H4 (cell line): ENCODE measurements at places on chromosomes 3 and 15.
A peak's percentile ranks its signal among the peaks of the same experiment; 100 is the strongest.

GRCh38 chr15:83960192-83960829, 275.3 kb upstream of the GOLGA6L4 start:
- DNase-seq: no peak

DNA sequence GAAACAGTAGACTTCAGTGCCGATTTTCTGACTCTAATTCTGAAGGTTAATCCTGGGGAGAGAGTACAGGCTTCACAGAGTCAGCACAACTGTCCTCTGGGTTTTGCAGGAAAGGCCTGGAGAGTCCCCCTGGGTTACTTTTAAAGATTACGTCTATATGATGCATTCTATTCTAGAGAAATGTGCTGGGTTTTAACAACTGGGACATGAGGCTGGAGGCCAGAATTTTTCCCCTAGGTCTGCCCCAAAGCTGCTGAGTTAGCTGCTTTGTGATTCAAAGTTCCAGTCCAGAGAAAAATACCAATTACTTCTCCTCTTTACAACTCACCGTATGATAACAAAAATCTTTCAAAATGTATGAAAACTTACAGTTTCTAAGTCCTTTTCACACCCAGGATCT, 240.7 kb upstream of the TPRG1 start:
- DNase-seq: no peak

- DNase-seq: no peak
These were observed 11.3 kb downstream of the GTF2E1 start for GRCh38 chr3:120753810-120754209.

- no peak for DNase-seq
These were observed 4.4 kb downstream of the SEMA6D start for GRCh38 chr15:47721676-47722075.

- DNase-seq: no peak
These were observed 27.7 kb downstream of the CLASP2 start for GRCh38 chr3:33690341-33690740.

DNA sequence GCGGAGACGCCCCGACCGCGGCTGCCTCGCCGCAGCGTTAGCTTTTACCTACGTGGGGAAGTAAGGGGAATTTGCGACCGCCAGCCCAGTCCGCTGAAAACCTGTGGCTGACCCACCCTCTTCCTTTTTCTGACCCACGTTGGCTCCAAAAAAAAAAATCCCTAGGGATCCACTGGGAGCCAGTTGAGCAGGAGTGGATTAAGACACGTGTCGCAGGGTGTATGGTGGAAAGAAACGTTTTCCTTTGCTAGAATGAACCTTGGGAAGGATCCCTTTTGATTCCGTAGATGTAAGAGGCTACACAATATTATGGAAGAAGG, 575 bp upstream of the PCYT1A start:
- no peak for DNase-seq

DNA sequence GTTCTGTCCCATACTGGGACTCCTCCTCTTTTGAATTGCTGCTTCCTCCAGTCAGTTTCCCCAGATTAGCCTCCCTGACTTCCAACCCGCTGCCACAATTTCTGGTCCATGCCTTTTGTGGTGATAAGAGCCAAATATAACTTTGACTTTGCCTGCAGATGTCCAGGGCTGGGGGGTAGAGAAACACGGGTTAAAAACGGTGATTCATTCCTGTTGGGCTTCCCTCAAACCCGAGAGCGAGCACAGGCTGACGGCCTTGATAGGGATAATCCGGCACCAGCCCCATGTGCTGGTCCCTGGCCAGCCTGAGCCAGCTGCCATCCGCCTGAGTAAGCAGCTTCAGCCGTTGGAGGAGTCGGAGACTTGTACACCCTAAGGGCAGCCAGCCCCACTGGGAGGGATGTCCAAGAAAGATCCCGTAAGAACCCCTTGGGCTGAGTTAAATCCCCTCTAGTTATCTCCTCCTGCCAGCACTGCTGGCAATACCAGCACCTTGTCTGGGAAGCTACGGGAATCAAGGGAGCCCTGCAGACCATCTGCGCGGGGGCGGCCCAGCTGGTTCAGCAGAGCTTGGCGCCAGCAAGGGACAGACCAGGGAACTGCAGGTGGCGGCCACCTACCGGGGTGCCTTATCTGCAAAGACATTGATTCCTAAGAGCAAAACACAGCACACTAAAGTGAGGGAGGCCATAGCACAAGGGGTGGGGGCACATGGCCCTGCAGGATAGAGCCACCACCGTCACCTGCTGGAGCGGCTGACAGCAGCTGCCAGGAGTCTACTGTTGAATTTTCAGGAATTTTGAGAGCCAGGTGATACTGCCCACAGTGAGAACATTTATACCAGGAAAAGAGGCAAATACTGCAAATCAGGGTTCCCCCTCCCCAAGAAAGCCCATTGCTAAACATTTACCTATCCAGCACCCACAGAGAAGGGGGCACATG, 18.1 kb downstream of the CSPG4 start:
- DNase-seq: peak; percentile 86

DNA sequence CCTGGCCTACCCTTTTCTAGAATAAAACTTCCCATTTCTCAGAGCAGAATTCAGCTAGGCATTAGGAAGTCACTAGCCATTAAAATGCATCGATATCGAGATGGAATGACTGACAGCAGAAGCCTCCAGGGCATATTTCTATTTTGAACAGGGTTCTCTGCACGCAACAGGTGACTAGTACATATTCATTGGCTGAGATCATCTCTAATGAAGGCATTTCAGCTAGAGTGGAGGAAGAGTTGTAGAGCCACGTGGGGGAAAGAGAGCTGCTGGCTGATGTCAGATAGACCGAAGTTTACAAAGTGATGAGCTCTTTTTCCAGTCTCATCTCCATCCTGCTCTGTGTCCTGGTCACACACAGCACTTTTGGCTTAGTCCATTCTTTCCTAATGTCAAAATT, 7.5 kb downstream of the TMEM40 start:
- DNase-seq: no peak

- no peak for DNase-seq
These were observed 296.4 kb downstream of the RBMS3 start for GRCh38 chr3:29577250-29577649.

DNA sequence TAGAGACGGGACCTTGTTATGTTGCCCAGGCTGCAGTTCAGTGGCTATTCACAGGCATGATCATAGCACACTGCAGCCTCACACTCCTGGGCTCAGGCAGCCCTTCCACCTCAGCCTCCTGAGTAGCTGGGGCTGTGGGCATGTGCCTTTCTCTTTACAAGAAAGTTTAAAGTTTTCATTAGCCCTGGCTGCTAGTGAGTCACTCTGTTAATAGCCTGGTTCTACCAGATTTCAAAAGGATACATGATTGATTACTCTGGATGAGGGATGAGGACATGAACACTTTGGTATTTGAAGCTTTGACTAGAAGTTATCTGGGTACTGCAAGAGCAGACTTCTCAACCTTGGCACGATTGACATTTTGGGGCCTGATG, 95.1 kb downstream of the DHX36 start:
- no peak for DNase-seq

DNA sequence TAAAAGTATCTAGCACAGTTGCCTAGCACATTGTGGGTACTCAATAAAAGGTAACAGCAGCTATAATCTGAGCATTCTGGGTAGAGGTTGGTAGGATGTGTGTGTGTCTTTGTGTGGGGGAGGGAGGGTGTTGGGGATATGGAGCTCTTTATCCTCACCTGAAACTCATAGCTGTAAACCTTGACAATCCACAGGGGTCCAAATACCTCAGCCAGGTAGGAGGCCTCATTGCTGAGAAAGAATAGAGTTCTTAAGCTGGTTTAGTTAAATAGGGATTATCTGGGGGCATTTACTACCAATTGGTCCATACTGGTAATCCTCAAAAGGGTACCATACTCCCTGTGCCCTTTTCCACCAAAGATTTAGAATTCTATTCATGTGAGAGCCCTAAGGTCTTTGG, 3.9 kb downstream of the SERF2 start:
- no peak for DNase-seq

DNA sequence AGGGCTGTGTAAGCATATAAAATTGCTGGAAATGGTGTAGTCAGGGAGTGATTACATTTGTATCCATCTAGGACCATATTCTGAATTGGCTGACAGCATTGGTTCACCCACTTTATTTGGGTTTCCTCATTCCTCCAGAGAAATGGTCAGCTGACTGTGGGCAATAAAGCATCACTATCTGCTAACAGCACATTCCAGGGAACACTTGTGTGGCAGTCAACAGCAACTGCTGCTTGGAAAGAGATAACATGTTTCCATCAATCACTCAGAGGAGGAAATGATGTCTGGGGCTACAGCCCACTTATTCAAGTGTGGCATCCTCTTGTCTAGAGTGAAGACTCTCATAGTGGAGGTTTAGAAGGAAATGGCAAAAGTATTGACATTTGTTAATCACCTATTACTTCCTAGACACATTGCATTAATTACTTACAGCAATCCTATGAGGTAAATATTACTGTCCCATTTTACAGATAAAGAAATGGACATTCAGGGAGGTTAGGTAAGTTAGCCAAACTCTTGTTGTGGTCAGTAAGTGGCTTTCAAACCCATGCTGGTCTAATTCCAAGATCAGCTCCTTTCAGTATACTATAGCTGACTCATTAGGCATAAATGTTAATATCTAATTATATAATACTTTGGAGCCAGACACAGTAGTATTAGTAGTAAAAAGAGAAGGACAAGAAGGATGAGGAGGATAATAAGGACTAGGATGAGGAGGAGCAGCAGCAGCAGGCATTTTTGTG, 247.8 kb downstream of the ALCAM start:
- DNase-seq: no peak

DNA sequence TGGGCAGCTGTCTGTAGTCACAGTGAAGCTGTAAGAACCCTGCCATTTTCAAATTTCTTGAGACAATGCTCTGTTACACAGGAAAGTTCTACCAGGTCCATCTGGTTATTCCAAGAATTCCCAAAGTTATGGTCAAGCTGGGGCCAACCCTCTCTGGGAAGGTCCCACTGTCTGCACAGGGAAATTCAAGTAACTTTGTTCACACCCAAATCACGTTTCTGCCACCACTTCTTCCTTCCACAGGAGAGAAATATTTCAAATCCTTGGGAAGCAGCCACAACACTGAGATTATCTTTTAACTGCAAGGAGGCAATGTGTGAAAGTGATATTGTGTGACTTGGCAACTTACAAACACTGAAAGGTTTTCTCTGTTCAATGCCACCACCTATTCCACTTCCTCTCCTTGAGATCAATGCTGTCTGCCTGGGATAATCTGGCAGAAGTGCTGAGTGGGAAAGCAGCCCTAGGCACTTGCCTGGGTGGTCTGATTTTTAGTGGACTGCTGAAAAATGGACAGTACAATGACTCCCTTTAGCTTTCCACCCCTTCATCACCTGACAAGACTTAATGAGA, 5.6 kb downstream of the SCAMP2 start:
- DNase-seq: no peak

- DNase-seq: peak; percentile 44
These were observed 4.5 kb upstream of the GATA2 start for GRCh38 chr3:128497305-128498126.

DNA sequence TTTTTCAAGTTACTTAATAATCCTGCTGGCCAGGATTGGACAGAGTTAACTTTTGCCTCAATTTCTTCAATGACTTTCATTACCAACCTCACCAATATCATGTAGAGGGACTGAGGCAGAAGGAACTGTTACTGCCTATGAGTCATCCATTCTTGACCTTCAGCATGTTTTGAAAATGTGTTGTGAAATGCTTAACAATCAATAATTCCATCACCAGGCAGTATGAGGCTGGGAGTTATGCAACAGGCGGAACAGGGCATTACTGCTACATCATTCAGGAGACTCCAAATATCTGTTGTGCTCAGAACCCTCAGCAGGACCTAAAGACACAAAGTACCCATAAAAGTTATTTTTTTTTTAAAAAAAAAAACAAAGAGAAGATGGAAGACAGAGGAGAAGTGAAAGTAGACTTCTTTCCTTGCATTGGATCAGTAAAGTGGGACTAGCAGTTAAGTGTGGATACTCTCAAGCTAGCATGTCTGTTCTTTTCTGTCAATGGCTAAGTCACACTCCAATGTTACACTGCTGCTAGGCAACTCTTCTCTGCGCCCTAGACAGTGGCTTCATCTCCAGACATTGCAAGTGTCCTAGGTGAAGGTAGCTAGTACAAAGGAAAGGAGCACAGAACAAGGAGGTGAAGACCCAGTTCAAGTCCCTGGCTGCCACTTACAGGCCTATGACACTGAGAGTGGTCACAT, 184.9 kb upstream of the LPP start:
- DNase-seq: no peak

GRCh38 chr15:22947101-22948000, 32.8 kb downstream of the CYFIP1 start:
- no peak for DNase-seq

- no peak for DNase-seq
These were observed 1.9 kb upstream of the ALS2CL start for GRCh38 chr3:46695177-46695961.

GRCh38 chr3:139930211-139930610, 4.8 kb upstream of the CLSTN2 start:
- no peak for DNase-seq

DNA sequence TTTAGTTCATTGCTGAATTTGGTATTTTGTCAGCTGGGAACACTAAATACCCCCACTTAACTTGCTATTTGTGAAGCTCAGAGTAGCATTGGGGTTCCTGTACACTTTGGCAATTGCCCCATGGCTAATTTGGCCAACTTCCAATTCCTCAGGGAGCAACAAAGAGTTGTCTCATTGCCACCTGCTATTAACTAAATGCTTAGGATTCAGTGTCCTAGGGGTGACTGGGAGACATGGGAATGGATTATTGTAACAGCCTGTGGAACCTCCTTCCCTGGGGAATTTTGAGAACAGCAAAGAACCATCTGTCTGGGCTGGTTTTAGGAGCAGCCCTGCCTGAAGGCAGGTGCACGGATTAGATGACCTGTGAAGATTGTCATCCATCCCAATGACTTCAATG, 437.4 kb upstream of the TPRG1 start:
- DNase-seq: no peak

DNA sequence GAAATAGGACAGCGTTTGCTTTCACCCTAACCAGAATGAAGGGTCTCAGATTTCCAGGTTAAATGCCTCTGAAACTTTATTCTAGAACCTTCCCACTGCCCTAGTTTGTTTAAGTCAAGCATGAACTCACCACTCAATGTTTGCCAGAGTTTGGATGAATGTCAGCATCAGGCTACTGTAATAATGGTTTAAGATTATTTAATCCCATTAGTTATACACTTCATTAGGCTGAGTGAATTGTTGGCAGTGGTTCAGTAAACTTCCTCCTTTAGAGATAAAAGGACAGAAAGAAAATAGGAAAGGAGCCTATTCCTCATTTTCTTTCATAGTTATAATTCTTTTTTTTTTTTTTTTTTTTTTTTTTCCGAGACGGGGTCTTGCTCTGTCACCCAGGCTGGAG, 401.9 kb upstream of the TPRG1 start:
- DNase-seq: no peak

DNA sequence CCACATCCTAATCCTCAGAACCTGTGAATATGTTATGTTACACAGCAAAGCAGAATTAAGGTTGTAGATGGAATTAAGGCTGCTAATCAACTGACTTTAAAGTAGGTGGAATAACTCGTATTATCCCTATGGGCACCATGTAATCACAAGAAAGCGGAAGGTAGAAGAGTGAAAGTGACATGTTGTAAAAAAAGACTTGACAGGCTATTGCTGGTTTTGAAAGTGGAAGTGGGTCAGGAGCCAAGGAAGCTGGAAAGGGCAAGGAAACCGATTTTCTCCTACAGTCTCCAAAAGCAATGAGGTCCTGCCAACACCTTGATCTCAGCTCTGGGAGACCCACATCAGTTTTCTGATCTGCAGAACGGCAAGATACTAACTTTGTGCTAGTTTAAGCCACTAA, 6.6 kb downstream of the TP63 start:
- DNase-seq: no peak

- no peak for DNase-seq
These were observed 57.5 kb upstream of the MUC13 start for GRCh38 chr3:124992041-124992440.

- DNase-seq: no peak
These were observed 2.5 kb downstream of the SUMF1 start for GRCh38 chr3:4464576-4464975.
